ENCODE measurements at places on chromosomes 2 and 18. TPM values are rescaled to one million over a fixed set of nuclear protein-coding genes. Genes with fewer than 3 reads are reported as not detected.

LTBP1 gene
- total RNA-seq = 46.7 TPM

TUBA3D gene
- total RNA-seq = not detected

SFTPB gene
- not detected for total RNA-seq

OSBPL6 gene
- 2.2 TPM for total RNA-seq
